Activated CD4-positive, alpha-beta T cell treated with anti-CD3 and anti-CD28 coated beads, Interleukin-2, amount 10 ng/mL, durations not matched to agents 7 days and 5 days (primary cell): ENCODE measurements at places on chromosomes 7 and 10. TPM values are rescaled to one million over a fixed set of nuclear protein-coding genes. Genes with fewer than 3 reads are reported as not detected.
A peak's percentile ranks its signal among the peaks of the same experiment; 100 is the strongest.

MYO3A gene
- not detected for total RNA-seq

MYO1G gene
- 414 TPM for total RNA-seq

PNLIPRP3 gene
- not detected for total RNA-seq

DENND2A gene
- not detected for total RNA-seq

CUBN gene
- total RNA-seq = 2.4 TPM

WNT8B gene
- 0.40 TPM for total RNA-seq

ADRB1 gene
- total RNA-seq = not detected

EBF3 gene
- not detected for total RNA-seq

GRCh38 chr10:104488439-104488832 is 134.8 kb downstream of the CFAP58 start:
- peaks cover 6% of the 10 kb centered on the region for H3K27me3 ChIP-seq
- no peak overlapping the region for H3K27ac ChIP-seq
- no peak for DNase-seq
- H3K4me1 ChIP-seq = no peaks in the 10 kb centered on the region
- no peaks in the 10 kb centered on the region for H3K36me3 ChIP-seq

DNA sequence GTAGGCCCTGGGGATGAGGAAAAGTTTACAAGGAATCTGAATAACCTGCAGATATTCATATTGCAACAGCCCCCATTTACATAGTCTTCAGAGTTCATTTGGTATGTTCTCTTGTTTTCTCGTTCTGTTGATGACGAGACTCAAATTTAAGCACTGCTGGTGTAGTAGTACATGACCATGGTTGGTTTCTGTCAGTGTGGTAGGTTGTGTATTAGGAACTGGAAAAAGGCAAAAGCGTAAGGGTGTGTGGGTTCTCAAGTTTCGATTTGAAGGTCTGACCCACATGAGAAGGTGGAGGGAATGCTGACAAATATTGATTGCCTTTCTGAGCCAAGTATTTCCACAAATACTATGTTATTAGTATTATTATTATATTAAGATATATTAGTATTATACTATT is 151.7 kb downstream of the AUTS2 start:
- no peak for DNase-seq
- H3K27me3 ChIP-seq = no peaks in the 10 kb centered on the region
- no peaks in the 10 kb centered on the region for H3K36me3 ChIP-seq
- H3K4me1 ChIP-seq = no peaks in the 10 kb centered on the region

- H3K27me3 ChIP-seq = no peaks in the 10 kb centered on the region
- no peak overlapping the region for H3K27ac ChIP-seq
- H3K4me3 ChIP-seq = no peak overlapping the region
- H3K4me1 ChIP-seq = peaks cover 28% of the 10 kb centered on the region
- DNase-seq = no peak
- no peaks in the 10 kb centered on the region for H3K36me3 ChIP-seq
Observed at GRCh38 chr10:112811741-112812551, 138.1 kb upstream of the TCF7L2 start.

- peaks cover 60% of the 10 kb centered on the region for H3K4me1 ChIP-seq
- H3K27ac ChIP-seq = peak overlapping the region; percentile 71
- no peak for DNase-seq
- H3K36me3 ChIP-seq = peaks cover 44% of the 10 kb centered on the region
- H3K4me3 ChIP-seq = no peak overlapping the region
Observed at GRCh38 chr7:111071556-111071955, 19.4 kb upstream of the LRRN3 start.

GRCh38 chr10:109887243-109887642 is 36.1 kb downstream of the XPNPEP1 start:
- peaks cover 56% of the 10 kb centered on the region for H3K36me3 ChIP-seq
- no peaks in the 10 kb centered on the region for H3K27me3 ChIP-seq
- H3K4me1 ChIP-seq = peaks cover 47% of the 10 kb centered on the region
- no peak overlapping the region for H3K27ac ChIP-seq
- no peak for DNase-seq
- no peak overlapping the region for H3K4me3 ChIP-seq

DNA sequence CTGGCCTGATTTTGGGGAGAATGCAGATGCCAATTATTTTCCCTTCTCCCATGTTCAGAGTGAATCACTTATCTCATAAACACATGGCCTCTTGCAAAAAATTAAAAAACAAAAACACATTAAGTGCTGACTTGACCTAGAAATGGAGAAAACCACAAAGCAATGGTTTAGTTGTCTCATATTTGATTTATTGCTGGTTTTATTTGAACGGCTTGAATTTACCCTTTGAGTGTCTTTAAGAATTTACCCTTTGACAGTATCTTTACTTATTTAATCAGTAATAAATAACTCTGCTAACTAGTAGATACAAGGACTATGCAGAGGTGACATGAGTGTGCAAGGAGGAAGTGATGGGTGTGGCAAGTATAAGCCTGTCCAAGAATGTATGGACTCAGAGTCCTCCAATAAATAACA is 68.1 kb upstream of the GSDME start:
- H3K36me3 ChIP-seq = peaks cover 74% of the 10 kb centered on the region
- no peak overlapping the region for H3K4me3 ChIP-seq
- no peaks in the 10 kb centered on the region for H3K27me3 ChIP-seq
- peak overlapping the region; percentile 71 for H3K27ac ChIP-seq
- peaks cover 82% of the 10 kb centered on the region for H3K4me1 ChIP-seq
- no peak for DNase-seq

GRCh38 chr7:377080-378040 is 87.4 kb downstream of the FOXL3 start:
- DNase-seq = no peak
- peaks cover 20% of the 10 kb centered on the region for H3K4me1 ChIP-seq
- peaks cover 4% of the 10 kb centered on the region for H3K36me3 ChIP-seq
- H3K4me3 ChIP-seq = no peak overlapping the region
- H3K27ac ChIP-seq = no peak overlapping the region

DNA sequence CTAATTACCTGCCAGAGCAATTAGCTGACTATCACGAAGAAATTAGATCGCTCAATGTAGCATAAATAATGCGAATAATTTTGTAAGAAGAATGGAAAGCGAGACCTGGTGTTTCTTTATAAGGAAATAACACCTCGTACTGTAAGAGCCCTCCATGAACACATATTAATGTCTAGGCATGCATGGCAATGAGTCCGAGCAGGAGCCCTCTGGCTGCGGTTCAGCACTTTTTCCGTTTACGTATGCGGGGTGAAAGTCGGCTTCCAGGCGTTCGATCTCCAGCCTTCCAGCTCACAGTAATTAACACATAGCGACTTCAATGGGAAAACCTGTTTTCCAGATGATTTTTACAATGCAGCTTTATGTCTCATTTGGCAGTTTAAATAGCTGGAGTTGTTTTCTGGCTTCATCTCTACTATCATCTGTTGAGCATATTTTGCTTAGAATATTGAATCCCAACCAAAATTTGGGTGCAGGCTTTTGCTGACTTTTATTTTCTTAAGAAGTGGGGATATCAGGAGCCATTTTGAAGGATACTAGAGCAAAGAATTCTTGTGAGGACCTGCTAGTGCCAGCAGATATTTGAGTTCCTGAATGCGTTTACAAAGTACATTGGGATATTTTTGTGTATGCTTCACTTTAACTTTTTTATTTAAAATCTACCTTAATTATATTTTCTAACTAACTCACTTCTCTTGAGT is 7.2 kb upstream of the SP8 start:
- peaks cover 3% of the 10 kb centered on the region for H3K36me3 ChIP-seq
- H3K27me3 ChIP-seq = peaks cover 80% of the 10 kb centered on the region
- no peak overlapping the region for H3K4me3 ChIP-seq

GRCh38 chr10:64211466-64211865 is 690.3 kb downstream of the REEP3 start:
- H3K4me3 ChIP-seq = no peak overlapping the region
- H3K4me1 ChIP-seq = no peaks in the 10 kb centered on the region
- H3K36me3 ChIP-seq = no peaks in the 10 kb centered on the region

DNA sequence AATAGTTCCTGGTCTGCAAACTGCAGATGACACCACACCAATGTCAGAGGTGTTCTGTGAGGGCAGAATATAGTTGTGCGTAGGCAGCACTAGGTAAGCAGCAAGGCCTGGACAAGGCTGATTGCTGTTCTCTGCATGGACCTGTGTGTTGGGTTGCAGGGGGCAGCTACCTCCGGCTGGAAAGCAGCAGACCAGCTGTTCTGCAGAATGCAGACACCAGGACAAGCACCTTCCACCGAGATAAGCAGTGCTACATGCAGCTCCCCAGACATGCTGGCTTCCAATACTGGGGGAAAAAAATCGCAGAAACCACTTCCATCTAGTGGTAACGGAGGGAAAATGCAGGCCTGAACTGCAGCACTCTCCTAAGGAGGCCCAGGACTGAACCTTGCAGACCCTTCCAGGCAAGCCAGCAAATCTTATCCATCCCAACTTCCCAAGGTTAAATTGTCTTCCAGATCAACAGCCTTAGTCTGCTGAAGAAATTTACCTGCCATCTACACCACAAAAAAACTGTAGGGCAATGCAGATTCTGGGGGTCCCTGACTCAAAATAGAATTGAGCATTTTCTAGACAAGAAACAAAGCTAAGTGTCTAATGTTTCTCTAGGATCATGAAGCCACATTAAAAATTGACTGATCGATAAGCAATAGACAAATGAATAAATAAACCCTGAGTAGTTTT is 50.5 kb upstream of the COBL start:
- H3K4me3 ChIP-seq = no peak overlapping the region
- no peak overlapping the region for H3K27ac ChIP-seq
- no peaks in the 10 kb centered on the region for H3K27me3 ChIP-seq
- DNase-seq = peak; percentile 18
- H3K36me3 ChIP-seq = no peaks in the 10 kb centered on the region
- no peaks in the 10 kb centered on the region for H3K4me1 ChIP-seq

GRCh38 chr10:99621454-99622251 is 1.4 kb upstream of the SLC25A28 start:
- H3K4me1 ChIP-seq = peaks cover 40% of the 10 kb centered on the region
- peaks cover 11% of the 10 kb centered on the region for H3K36me3 ChIP-seq
- H3K27me3 ChIP-seq = peaks cover 2% of the 10 kb centered on the region

GRCh38 chr7:19106241-19107080 is 11.0 kb downstream of the TWIST1 start:
- peaks cover 2% of the 10 kb centered on the region for H3K36me3 ChIP-seq
- H3K4me1 ChIP-seq = no peaks in the 10 kb centered on the region
- no peak overlapping the region for H3K4me3 ChIP-seq
- no peak for DNase-seq
- H3K27ac ChIP-seq = peak overlapping the region; percentile 46
- H3K27me3 ChIP-seq = peaks cover 66% of the 10 kb centered on the region

- H3K4me1 ChIP-seq = no peaks in the 10 kb centered on the region
- H3K4me3 ChIP-seq = no peak overlapping the region
- no peaks in the 10 kb centered on the region for H3K27me3 ChIP-seq
- no peak for DNase-seq
- no peaks in the 10 kb centered on the region for H3K36me3 ChIP-seq
Observed at GRCh38 chr7:82158327-82158726, 285.2 kb downstream of the CACNA2D1 start.

- no peaks in the 10 kb centered on the region for H3K4me1 ChIP-seq
- peaks cover 5% of the 10 kb centered on the region for H3K36me3 ChIP-seq
- no peaks in the 10 kb centered on the region for H3K27me3 ChIP-seq
- DNase-seq = no peak
- no peak overlapping the region for H3K4me3 ChIP-seq
- H3K27ac ChIP-seq = no peak overlapping the region
Observed at GRCh38 chr7:5094641-5095040, 49.0 kb downstream of the RBAK start.

DNA sequence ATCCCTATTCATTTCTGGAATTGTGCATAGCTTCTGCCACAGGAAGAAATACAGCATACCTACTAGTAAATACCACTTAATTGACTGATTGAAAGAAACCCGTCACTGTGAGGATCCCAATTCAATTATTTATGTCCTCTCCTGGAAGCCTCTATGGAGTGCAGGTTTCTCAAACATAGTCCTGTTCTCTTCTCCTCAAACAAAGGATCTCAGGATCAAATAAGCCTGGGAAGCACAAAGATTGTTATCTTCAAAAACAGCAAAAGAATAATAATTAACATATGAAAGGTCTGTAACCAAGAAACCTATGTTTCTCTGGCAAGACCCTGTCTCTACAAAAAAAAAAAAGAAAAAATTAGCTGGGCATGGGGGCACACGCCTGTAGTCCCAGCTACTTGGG is 127.3 kb downstream of the KCNMA1 start:
- H3K36me3 ChIP-seq = no peaks in the 10 kb centered on the region
- DNase-seq = no peak
- no peak overlapping the region for H3K27ac ChIP-seq
- H3K4me1 ChIP-seq = no peaks in the 10 kb centered on the region
- no peak overlapping the region for H3K4me3 ChIP-seq

GRCh38 chr7:1563981-1564602 is 5.7 kb downstream of the PSMG3 start:
- H3K4me3 ChIP-seq = no peak overlapping the region
- no peak overlapping the region for H3K27ac ChIP-seq
- DNase-seq = no peak
- peaks cover 11% of the 10 kb centered on the region for H3K36me3 ChIP-seq
- peaks cover 15% of the 10 kb centered on the region for H3K4me1 ChIP-seq

DNA sequence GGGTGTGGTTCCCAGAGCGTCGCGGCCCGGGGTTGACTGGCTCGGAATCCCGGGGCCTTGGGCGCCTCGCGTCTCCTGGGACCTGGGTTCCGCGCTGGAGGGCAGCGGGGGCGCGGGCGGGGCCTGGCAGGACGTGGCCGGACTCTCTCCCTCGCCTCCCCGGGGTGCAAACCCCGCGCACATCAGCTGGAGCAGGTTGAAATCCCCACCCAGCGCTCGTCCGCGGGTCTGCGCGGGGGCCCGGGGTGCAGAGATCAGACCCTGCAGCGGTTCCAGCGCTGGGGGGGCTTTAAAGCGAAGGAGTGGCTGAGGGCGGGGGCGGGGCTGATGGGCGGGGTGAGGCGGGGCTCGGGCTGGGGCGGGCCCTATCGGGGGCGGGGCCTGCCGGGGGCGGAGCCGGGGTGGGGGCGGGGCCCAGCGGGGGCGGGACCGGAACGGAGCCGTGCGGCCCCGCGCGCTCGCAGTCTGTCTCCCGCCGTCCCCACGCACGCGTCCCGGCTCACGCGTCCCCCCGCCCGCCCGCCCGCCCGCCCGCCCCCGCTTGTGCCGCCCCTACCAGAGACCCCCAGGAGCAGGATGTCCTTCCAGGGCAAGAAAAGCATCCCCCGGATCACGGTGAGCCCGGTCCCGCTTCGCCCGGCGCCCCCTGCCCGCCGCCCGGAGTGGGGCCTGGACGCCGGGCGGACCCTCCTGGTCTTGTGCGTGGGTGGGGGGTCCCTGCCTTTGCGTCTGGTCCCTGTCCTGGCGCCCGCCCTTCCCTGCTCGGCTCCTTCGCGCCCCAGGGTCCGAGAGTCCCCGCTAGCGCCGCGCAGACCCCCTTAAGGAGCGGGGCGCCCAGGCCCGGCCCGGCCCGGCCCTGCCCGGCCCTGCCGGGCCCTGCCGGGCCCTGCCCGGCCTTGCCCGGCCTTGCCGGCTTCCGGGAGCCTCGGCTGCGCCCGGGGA is at the start of gene DPYSL4:
Gene DPYSL4 (plus strand): TSS at position 461 of the 942 bp plus-strand sequence. CDS start 116 bp downstream, at position 577.
- no peaks in the 10 kb centered on the region for H3K36me3 ChIP-seq
- peaks cover 46% of the 10 kb centered on the region for H3K27me3 ChIP-seq
- H3K4me1 ChIP-seq = peaks cover 3% of the 10 kb centered on the region
- H3K4me3 ChIP-seq = no peak within 1 kb of the TSS
